ENCODE measurements at places on chromosomes 3 and 15.

GRCh38 chr3:32376115-32376514 lies 15.5 kb upstream of the CMTM7 start:
- DNase-seq = no peak

- DNase-seq = no peak
Observed at GRCh38 chr15:48244921-48245320, 38.8 kb downstream of the SLC12A1 start.

- DNase-seq = no peak
Observed at GRCh38 chr15:90863987-90864386, 4.4 kb upstream of the FURIN start.

- DNase-seq = peak; percentile 46
Observed at GRCh38 chr3:114519415-114519814, 225.6 kb downstream of the TIGIT start.

DNA sequence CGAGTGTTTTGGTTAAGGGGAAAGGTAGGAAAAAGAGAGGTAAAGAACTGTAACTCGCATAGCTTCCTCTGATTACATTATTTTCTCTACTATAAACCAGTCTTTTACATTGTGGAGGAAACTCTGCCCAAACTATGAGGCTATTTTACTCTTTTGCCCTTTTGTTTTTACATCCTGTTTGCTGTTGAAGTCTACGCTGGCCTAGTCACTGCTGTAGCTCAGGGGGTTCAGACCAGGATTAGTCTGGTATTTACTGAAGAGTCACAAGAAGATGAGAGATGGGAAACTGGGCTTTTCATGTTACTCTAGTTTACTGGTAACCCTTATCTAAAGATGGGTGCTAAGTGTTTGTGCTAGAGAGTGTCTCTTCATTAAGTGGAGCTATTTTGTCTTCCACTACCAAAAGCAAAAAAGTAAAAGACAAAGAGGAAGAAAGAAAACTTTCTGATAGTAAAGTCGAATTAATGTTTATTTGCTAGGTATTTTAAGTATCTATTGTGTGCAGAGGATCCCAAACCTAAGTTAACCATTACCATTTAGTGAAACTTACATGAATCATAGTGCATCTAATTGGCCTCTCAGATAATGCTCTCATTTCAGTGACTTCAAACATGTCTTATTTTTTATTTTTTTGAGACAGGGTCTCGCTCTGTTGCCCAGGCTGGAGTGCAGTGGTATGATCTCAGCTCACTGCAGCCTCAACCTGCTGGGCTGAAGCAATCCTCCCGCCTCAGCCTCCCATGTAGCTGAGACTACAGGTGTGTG lies 10.9 kb downstream of the RARB start:
- no peak for DNase-seq

- no peak for DNase-seq
Observed at GRCh38 chr3:4139462-4140140, 163.6 kb upstream of the SETMAR start.

DNA sequence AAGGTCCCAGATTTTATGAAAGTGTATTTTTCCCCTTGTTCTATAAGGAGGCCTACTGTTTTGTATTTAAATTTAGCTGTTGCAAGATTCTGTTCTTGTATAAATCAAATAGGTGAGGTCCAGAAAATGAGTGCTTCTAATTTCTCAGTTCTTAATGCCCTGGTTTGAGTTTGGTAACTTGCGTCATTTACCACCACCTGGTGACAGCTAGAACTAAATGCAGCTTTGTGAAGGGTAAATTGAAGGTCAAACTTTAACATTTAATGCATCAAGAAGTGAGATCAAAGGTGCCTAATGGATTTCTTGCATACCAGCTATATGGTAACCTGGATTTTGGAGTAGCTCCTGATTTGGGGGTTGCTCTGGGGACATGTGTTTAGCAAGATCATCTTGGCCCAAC lies 50.7 kb upstream of the POLR2M start:
- DNase-seq = no peak

GRCh38 chr3:169311381-169311780 lies 352.1 kb downstream of the MECOM start:
- DNase-seq = no peak

- DNase-seq = no peak
Observed at GRCh38 chr15:32641517-32642059, at the start of gene SCG5. SCG5 (plus strand) TSS chr15:32641710; CDS start chr15:32643593, 1,883 bp downstream.

DNA sequence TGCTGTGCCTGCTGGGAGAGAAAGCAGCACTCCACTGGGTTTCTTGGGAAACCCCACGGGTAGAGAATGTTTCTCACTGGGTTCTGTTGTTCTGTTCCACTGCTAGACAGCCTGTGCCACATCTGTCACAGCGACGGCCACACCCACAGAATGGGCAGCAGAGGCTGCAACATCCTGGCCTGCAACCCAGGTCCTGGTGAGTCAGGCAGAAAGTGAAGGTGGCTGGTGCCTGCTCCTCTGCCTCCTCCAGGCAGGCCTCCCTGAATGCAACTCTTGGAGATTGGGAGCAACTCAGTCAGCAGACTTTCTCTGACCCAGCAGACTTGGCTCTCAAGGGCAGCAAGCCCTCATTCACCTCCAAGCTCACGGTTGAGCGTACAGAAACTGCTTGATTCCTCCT lies 13.0 kb downstream of the C3orf18 start:
- DNase-seq = no peak

DNA sequence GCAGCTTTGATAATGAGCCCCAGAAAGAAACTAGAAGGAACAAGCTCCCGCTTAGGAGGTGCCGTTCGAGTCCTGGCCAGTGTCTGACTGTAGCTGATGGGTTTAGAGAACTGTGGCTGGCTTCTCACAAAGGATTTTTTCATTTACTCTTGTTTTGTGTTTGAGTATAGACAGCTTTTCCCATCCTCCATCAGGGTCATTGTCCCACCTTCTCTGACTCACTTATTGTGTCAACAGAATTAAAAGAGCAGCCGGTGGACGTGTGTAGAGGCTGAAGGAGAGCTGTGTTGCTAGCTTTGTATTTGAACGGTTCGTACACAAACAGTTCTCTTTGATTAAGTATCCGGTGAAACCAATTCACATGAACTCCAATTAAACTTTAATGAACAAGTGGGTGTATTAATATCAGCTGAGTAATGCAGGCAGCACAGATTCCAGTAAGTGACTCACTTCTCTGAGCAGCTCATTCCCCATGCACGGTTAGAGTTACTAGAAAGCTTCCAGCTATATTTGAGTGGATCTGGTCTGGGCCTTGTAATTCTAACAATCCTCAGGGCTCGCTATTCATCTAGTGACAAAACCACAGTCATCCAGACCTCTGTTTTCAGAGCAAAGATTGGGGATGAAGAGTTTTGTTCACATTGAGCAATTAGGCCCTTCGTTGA lies 141.0 kb downstream of the LPP start:
- no peak for DNase-seq

- DNase-seq = no peak
Observed at GRCh38 chr3:17360991-17361390, 381.4 kb downstream of the TBC1D5 start.

DNA sequence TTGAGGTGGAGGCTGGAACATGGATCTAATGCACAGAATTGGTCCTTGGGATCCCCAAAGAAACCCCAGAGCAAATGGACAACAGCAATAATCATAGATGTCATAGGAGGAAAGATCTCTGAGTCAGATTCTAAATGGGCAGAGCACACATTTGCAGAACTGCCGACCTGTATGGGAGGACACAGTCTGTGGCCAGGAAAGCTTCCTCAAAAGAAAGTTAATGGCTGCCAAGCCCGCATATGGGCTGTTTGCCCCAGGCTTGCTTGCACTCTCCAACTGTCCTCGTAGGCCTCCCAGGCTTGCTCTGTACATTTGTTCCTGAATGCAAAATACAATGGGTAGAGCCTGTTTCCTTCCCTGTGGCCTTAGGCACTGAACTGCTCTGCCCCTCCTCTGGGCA lies 102.0 kb upstream of the PLXNA1 start:
- DNase-seq = no peak

DNA sequence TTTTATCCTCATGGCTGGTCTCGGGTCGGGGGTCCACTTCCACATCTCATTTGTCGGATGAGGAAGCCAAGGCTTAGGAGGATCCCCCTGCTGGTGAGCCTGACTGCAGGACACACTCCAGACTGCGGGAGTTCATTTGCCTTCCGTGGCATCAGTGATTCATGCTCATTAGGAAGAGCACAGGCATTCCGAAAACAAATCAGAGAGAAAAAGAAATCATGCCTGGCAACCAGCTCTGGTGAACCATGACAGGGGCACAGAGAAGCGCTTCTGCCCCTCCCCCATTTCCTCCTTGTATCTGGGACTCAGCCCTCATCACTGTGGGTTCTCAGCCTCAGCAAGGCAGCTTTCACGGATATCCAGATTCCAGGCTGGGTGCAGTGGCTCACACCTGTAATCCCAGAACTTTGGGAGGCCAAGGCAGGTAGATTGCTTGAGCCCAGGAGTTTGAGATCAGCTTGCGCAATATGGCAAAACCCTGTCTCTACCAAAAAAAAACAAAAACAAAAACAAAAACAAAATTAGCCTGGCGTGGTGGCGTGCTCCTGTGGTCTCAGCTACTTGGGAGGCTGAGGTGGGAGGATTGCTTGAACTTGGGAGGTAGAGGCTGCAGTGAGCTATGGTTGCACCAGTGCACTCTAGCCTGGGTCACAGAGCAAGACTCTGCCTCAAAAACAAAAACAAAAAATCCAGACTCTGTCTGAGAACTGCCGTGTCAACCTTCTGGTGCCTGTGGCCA lies 28.4 kb downstream of the IRAK2 start:
- no peak for DNase-seq

DNA sequence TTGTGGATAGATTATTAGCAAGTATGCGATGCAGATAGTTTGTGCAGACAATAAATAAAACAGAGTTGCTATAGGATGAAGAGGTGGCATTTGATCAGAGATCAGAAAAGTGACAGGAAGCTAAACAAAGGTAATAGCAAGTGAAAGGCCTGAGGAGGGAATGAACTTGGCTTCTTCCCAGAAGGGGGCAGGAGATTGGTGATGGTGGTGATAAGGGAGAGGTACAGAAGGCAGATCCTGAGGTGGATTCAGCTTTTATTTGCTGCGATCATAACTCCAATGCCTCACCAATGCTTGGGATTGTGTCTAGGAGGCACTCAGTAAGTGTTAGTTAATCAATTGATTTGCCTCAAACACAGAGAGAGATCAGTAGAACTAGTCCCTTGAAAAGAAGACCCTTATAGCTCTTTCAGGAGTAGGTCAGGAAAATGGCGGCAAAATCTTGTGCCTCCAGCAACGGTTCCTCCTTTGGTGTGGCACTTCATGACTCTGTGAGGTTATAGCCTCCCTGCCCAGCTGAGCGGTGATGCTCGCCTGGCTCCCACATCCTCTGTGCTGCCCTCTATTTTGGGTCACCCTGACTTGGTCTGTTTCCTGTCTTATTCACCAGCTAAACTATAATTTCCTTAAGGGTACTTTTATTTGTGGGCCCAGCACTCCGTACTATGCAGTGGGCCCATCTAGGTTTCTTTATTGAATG lies 37.5 kb downstream of the TGFBR2 start:
- DNase-seq = no peak

DNA sequence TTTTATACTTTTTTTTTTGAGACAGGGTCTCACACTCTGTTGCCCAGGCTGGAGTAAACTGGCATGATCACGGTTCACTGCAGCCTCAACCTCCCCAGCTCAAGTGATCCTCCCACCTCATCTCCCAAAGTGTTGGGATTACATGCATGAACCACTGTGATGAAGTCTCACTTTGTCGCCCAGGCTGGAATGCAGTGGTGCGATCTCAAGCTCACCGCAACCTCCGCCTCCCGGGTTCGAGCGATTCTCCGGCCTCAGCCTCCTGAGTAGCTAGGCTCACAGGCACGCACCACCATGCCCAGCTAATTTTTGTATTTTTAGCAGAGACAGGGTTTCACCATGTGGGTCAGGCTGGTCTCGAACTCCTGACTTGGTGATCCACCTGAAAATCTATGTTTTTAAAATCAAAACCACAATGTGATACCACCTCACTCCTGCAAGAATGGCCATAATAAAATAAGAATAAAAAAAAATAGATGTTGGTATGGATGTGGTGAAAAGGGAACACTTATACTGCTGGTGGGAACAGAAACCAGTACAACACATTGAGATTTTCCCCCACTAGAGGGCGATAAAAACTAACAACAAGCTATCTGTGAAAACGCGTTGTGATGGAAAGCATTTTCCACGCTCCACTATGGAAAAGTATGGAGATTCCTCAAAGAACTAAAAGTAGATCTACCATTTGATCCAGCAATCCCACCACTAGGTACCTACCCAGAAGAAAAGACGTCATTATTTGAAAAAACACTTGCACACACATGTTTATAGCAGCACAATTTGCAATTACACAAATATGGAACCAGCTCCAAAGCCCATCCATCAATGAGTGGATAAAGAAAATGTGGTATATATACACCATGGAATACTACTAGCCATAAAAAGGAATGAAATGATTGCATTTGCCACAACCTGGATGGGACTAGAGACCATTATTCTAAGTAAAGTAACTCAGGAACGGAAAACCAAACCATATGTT lies 26.8 kb upstream of the OCA2 start:
- no peak for DNase-seq

- no peak for DNase-seq
Observed at GRCh38 chr3:71397046-71397445, 186.5 kb downstream of the FOXP1 start.

DNA sequence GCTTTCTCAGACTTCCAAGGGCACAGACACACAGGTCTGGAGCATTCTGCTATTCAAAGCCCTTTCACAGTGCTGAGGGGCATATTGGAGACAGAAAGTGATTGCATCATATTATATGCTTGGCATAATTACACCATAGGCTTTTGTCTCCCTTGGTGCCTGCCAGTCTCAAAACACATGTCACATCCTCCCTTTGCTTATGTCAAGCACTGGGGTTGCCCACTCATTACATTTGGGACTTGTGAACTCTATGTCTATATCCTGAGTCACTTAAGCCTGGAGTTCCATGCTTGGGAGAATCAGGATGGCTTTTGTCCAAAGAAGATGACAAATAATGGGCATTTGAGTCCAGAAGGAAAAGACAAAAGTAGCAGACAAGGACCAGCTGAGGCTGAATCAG lies 12.3 kb upstream of the PDZRN3 start:
- DNase-seq = no peak

DNA sequence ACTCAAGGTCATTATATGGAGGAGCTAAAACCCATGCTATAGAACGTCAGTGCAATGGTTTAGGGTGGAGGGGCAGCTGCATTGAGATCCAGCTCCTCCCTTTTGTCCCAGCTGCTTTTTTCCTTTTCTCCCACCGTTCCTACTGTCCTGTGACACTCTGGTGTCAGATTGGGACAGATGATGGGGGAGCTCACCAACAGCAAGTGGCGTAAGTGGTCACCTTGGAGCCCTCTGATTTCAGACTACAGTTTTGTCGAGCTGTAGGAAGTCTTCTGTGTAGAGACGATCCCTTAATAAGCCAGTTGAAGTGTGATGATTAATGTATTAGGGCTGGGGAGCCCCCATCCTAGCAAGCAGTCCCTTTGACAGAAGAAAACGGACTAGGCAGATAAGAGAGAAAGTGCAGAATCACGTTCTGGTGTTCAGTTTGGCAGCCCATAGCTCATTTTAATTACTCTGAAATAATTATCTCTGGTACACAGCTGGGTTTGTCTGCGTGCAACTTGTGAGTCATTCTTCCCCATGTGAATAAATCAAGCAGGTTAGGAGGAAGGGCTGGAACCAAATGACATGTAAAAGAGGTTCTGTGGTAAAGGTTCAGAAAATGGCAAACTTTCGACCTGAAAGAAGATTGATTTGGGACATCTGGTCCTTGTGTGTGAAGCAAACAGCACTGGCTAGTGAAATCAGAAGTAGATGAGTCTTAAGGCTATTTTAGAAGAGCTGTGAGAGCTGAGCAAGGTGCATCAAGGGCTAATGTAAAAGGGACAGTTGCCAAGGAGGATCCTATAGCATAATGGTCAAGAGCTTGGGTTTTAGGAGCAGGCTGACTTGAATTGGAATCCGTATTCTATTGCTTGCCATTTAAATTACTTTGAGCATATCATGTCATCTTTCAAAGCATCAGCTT lies 241.4 kb downstream of the EDEM1 start:
- DNase-seq = no peak

GRCh38 chr3:94459167-94459566 lies 396.3 kb downstream of the NSUN3 start:
- no peak for DNase-seq

Measured in aorta (tissue), 5 donors.